Activated T-cell treated with anti-CD3 and anti-CD28 coated beads, Interleukin-2, amount 50 U/mL, for 72 hours (primary cell): ENCODE measurements at places on chromosomes 3 and 15. TPM values are rescaled to one million over a fixed set of nuclear protein-coding genes. Genes with fewer than 3 reads are reported as not detected.

DNA sequence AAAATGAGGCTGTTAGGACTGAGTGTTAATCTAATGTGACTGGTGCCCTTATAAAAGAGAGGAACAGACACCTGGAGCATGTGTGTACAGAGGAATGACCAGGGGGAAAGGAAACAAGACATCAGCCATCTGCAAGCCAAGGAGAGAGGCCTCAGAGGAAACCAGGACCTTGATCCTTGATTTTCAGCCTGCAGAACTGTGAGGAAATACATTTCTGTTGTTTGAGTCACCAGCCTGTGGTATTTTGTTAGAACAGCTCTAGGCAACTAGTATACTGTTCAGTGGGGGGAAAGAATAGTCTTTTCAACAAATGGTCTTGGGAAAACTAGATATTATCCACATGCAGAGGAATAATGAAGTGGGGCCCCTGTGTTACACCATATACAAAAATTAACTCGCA lies 80.6 kb downstream of the CCR1 start:
- no peak overlapping the region for H3K4me3 ChIP-seq
- no peak overlapping the region for H3K27ac ChIP-seq
- DNase-seq: no peak
- peaks cover 37% of the 10 kb centered on the region for H3K27me3 ChIP-seq
- peaks cover 10% of the 10 kb centered on the region for H3K4me1 ChIP-seq

- no peak for DNase-seq
- H3K4me3 ChIP-seq: no peak overlapping the region
- no peak overlapping the region for H3K27ac ChIP-seq
- no peaks in the 10 kb centered on the region for H3K36me3 ChIP-seq
Measured at GRCh38 chr15:57476533-57476975, 100.2 kb downstream of the CGNL1 start.

DNA sequence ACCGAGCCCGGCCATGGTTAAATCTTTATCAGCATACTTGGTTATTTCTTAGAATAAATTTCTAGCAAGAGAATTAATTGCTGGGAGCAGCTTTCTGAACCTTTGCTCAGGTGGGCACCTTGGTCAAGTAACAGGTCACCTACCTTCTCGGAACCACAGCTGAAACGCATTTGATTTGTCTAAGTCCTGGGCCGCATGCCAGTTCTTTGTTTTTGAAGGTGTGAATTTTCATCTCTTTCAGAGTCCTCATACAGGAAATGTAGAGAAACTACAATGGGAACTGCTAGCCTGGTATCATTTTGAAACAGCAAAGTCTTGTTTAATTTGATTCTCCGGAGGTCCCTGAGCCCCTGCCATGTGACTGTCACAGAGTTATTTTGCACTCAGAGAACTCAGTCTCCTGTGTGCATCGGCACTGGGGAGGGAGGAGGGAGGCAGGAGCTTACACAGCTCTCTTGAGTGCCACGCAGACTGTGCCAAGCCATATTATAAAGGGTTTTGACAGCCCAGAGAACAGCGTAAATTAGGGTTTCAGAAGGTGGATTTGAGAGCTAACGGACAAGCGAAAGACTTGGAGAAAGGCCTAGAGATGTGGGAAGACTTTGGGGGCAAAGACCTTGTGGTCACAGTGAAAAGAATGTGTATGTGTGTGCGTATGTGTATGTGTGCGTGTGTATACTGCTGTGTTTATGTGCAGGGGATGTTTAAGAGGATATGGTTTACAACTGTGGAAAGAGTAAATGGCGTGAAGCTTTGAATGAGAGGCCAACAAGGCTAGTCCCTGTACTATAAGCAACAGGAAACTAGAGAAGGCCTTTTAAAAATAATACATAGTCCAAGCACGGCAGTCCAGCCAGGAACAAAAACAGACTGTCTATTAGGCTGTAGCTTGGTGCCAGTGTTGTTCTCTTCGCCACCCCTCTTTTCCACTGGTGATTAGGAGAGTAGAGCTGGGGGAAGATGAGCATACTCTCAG lies 61.8 kb upstream of the ATP13A3 start:
- H3K27me3 ChIP-seq: no peaks in the 10 kb centered on the region
- H3K36me3 ChIP-seq: no peaks in the 10 kb centered on the region
- H3K4me3 ChIP-seq: no peak overlapping the region

DNA sequence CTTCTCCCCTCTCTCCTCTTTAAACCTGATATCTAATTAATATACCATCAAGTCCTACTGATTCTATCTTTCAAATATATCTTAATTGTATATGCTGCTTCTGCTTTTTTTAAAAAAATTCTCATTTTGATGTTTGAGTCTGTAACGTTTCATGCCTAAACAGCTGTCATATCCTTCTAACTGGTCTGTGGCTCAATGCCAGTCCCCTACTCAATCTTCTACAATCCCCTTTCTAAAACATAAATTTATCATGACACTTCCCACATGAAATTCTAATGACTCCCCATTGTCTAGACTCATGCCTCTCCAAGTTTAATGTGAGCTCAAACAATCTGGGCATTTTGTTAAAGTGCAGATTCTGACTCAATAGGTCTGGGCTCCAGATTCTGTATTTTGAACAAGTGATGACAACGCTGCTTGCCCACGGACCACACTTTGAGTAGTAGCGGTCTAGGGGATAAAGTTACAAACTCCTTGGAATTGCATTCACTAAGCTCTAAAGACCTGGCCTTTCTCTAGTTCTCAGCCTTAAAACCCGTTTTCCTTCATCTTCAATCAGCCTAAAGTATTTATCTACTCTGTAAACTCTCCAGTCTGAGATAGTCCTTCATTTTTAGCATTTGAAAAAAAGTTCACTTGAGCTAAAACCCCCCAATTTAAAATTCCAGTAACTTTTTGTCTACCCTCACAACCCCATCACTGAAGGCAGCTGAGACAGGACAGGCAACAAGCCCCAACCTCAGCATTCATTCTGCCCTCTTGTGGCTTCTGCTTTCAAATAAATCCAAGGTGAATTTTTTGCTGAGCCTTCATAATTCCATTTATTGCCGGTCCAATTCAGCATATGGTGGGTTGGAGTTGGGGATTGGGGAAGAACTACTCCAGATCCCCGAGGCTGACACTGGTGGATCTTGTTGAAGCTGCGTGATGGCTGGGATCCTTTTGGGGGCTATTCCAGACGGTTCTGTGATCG lies 88.1 kb upstream of the THRB start:
- no peaks in the 10 kb centered on the region for H3K27me3 ChIP-seq
- no peaks in the 10 kb centered on the region for H3K36me3 ChIP-seq
- no peak overlapping the region for H3K4me3 ChIP-seq
- H3K27ac ChIP-seq: no peak overlapping the region

DNA sequence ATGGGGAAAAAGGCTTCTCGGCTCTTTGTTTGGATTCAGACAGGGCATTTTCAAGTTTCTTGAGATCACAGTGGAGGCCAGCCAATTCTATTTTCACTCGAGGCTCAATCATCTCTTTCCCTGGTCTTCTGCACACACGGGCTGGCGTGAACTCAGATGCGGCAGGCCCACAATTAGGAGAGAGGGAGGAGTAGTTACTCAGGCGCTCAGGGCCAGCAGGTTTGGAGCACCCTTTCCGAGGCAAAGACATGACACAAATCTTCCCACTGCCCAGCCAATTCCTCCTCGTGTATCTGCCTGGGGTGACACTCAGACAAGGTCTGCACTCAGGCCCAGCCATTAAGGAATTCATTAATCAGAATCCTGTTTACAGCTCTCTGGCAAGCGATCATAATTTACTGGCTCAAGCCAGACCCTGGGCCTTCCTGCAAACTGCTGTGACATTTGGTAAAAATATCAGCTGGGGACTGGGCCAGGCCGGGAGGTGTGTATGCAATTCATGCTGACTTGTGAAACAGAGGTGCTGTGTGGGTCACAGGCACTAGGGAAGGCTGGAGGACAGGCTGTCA lies 68.1 kb upstream of the TLE3 start:
- H3K4me3 ChIP-seq: no peak overlapping the region
- no peak overlapping the region for H3K27ac ChIP-seq
- H3K36me3 ChIP-seq: no peaks in the 10 kb centered on the region
- no peaks in the 10 kb centered on the region for H3K4me1 ChIP-seq
- no peak for DNase-seq
- no peaks in the 10 kb centered on the region for H3K27me3 ChIP-seq

- H3K27me3 ChIP-seq: no peaks in the 10 kb centered on the region
- H3K36me3 ChIP-seq: no peaks in the 10 kb centered on the region
- DNase-seq: no peak
- no peak overlapping the region for H3K27ac ChIP-seq
Measured at GRCh38 chr3:144852999-144853398, 881.4 kb downstream of the DIPK2A start.

GRCh38 chr3:36606871-36607765 lies 157.2 kb downstream of the DCLK3 start:
- no peak overlapping the region for H3K27ac ChIP-seq
- no peaks in the 10 kb centered on the region for H3K27me3 ChIP-seq
- no peak overlapping the region for H3K4me3 ChIP-seq
- no peak for DNase-seq
- no peaks in the 10 kb centered on the region for H3K4me1 ChIP-seq
- no peaks in the 10 kb centered on the region for H3K36me3 ChIP-seq

GRCh38 chr3:46845860-46846623 lies 17.2 kb downstream of the MYL3 start:
- peak overlapping the region; percentile 84 for H3K4me3 ChIP-seq
- DNase-seq: peak; percentile 84
- no peak overlapping the region for H3K27ac ChIP-seq
- H3K36me3 ChIP-seq: peaks cover 5% of the 10 kb centered on the region

DNA sequence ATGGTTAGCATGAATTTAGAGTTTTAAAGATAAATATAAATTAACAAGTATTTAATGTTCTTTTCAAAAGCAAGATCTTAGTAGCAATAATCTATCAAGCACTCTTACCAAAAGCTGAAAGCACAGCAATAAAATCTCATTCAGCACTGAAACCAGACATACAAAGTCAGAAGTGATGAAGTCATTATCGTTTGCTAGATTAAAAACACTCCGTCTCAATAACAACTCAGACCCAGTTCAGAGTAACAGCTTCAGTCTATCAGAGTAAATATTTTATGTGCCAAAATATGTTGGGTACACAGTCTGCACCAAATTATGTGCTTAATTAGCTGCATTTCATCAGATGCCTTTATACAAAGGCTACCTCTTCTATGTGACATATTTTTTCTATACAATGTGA lies 41.6 kb downstream of the CPA3 start:
- peaks cover 19% of the 10 kb centered on the region for H3K27me3 ChIP-seq
- DNase-seq: no peak
- H3K4me3 ChIP-seq: no peak overlapping the region
- no peak overlapping the region for H3K27ac ChIP-seq
- H3K4me1 ChIP-seq: no peaks in the 10 kb centered on the region

DNA sequence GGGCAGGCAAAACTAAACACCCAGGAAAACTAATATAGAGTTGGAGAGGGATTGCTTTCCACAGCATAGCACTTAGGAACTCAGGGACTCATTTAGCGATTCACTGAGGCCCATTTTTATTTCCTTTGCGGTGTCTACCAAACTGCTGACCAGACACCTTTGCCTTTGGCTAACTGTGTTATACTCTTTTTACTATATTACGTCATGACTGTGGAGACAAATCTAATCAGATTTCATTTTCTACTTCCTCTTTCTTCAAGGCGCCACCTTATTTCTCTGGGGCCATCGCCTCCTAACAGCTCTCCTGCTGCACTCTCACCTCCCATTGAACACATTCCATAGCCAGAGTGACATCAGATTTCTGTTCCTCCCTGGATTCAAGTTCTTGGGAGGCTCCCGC lies 215.7 kb upstream of the WNT5A start:
- H3K36me3 ChIP-seq: no peaks in the 10 kb centered on the region
- DNase-seq: no peak
- no peaks in the 10 kb centered on the region for H3K4me1 ChIP-seq
- H3K27me3 ChIP-seq: peaks cover 7% of the 10 kb centered on the region
- H3K27ac ChIP-seq: no peak overlapping the region

DNA sequence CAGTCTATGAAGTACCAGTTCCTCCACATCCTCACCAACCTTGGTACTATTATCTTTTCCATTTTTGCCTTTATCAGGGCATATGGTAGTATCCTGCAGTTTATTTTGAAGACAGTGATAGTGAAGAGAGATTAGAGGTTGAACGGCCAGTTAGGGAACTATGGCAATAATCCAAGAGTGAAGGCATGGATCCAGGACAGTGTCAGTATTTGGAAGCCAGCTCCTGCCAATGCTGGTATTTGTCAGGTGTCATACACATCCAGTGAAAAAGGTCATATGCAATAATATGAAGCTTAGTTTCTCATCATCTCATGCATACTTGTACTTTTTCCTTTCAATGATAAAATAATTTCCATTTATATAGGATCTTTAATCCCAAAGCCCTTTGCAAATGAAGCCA lies 56.8 kb upstream of the KCNMB2 start:
- peaks cover 26% of the 10 kb centered on the region for H3K27me3 ChIP-seq
- DNase-seq: no peak
- H3K4me1 ChIP-seq: no peaks in the 10 kb centered on the region
- no peak overlapping the region for H3K4me3 ChIP-seq
- H3K27ac ChIP-seq: no peak overlapping the region

- no peak overlapping the region for H3K4me3 ChIP-seq
- H3K4me1 ChIP-seq: peaks cover 5% of the 10 kb centered on the region
- H3K27ac ChIP-seq: no peak overlapping the region
- no peak for DNase-seq
Measured at GRCh38 chr15:56094171-56094570, 100.8 kb upstream of the NEDD4 start.

GRCh38 chr3:73405853-73406252 lies 218.9 kb downstream of the PDZRN3 start:
- no peaks in the 10 kb centered on the region for H3K36me3 ChIP-seq
- H3K4me1 ChIP-seq: peaks cover 5% of the 10 kb centered on the region
- no peak for DNase-seq
- H3K27me3 ChIP-seq: no peaks in the 10 kb centered on the region
- H3K27ac ChIP-seq: no peak overlapping the region

GRCh38 chr3:197746209-197746608 lies 3.5 kb upstream of the FYTTD1 start:
- no peaks in the 10 kb centered on the region for H3K27me3 ChIP-seq
- H3K4me3 ChIP-seq: no peak overlapping the region
- peaks cover 2% of the 10 kb centered on the region for H3K36me3 ChIP-seq
- peaks cover 24% of the 10 kb centered on the region for H3K4me1 ChIP-seq

DNA sequence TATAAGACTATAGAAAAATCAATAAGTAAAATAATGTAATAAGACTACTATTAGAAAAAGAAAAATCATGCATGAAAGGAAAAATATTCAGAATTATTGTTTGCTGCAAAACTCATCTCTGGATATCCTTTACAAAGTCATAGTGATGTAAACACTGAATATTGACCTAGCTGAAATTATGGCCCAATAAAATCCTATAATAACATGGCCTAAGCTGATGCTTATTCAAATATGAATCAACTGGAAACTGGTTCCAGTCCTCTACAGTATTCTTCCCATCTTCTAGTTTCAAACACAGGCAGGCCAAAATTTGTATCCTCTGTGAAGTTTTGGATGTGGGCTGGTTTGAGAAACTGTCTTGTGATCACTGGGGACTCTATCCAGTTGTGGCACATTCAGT lies 134.5 kb downstream of the CNTN3 start:
- DNase-seq: no peak
- no peaks in the 10 kb centered on the region for H3K36me3 ChIP-seq
- no peak overlapping the region for H3K27ac ChIP-seq
- no peaks in the 10 kb centered on the region for H3K27me3 ChIP-seq
- H3K4me1 ChIP-seq: no peaks in the 10 kb centered on the region

GRCh38 chr3:50674349-50675178 lies at the start of gene DOCK3:
Gene DOCK3 (plus strand): TSS chr3:50674927. CDS start chr3:50675264, 337 bp downstream.
- H3K36me3 ChIP-seq: no peaks in the 10 kb centered on the region
- H3K4me3 ChIP-seq: peak within 1 kb of the TSS; percentile 88
- peaks cover 18% of the 10 kb centered on the region for H3K4me1 ChIP-seq
- peak within 1 kb of the TSS; percentile 72 for H3K27ac ChIP-seq
- peak; percentile 77 for DNase-seq

The SLC24A5 gene
- not detected for total RNA-seq

The SCN11A gene
- 0.44 TPM for total RNA-seq

The CHRNA3 gene
- not detected for total RNA-seq

The CCR9 gene
- 0.14 TPM for total RNA-seq

The SAMMSON gene
- total RNA-seq: not detected

The RBP2 gene
- not detected for total RNA-seq

The SRGAP3 gene
- 3.0 TPM for total RNA-seq

The CHL1 gene
- total RNA-seq: not detected
